Activated CD4-positive, alpha-beta T cell treated with anti-CD3 and anti-CD28 coated beads, Interleukin-2, amount 50 U/mL, for 4 hours (primary cell): ENCODE measurements at places on chromosomes 1 and 21.

DNA sequence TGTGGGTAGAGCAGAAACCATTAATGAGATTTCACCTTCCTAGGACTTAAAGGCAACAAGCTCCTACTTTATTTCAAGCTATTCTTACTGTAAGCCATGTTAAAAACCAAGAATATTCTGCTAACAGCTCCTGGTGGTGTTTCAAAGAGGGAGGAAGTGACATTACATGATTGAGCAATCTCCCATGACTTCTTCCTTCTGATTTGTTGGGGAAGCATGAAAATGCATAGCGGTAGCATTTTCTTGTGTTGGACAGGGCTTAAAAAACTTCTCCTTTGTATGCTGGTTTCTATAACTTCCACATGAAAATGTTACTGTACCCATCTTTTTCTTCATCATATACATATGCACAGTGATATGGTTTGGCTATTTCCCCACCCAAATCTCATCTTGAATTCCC, 297.0 kb upstream of the SNX7 start:
- no peak for DNase-seq

GRCh38 chr1:235992346-235992745, 72.5 kb downstream of the NID1 start:
- DNase-seq = no peak

- no peak for DNase-seq
Observed at GRCh38 chr1:36913484-36914060, 120.7 kb downstream of the GRIK3 start.

- no peak for DNase-seq
Observed at GRCh38 chr1:25566730-25567341, 23.4 kb downstream of the LDLRAP1 start.

DNA sequence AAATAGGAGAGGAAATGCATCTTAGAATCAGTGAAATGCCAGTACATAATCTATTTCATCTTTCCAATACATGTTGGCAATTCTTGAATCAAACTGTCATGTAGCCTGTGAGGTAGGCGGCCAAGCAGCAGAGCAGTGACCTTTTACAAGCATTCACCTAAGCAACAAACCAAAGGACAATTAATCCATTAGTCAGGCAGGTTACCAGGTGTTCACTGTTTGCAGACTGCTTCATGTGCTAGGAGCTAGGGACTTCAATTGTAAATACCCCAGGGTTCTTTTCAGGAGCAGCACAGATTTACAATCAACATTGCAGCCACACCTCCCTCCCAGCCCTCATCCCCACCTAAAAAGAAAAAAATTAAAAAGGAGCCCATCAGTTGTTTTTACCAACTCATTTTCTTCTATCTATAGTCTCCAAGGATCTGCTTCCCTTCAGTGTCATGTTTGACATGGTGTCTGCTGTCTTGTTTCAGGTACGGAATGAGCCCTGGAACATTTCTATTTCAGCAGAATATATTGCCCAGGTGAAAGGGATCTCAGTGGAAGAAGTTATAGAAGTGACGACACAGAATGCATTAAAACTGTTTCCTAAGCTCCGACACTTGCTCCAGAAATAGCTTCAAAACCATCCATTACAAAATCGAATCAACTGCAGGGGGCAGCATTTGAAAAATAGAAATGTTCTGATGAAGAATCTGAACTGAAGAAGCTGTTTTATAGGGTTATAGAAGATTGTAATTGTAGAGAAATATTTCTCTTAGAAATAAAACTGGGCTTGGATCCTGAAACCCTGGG, 23.0 kb downstream of the TATDN3 start:
- no peak for DNase-seq
